ENCODE measurements at places on chromosomes 3 and 15. TPM values are rescaled to one million over a fixed set of nuclear protein-coding genes. Genes with fewer than 3 reads are reported as not detected.

The CCR8 gene
- not detected for polyA plus RNA-seq

The GRK7 gene
- 0.03 TPM for polyA plus RNA-seq

DNA sequence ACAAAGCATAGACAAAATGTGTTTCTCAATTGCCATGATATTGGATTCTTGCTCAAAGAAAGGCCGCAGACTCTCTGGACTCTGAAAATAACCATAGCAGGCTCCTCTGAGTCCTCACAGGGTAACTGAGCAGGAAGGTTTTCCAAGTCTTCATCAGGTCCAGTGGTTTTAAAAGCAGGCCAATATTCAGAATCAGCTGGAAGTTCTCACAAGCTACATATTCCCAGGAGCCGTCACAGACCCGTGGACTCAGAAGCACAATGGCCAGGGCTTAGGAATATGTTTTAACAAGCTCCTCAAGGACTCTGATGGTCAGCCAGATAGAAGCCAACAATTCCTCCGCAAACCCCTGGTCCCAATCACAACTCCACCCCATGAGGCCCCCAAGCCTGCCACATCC lies 256.1 kb upstream of the ADAMTS9 start:
- no peak for DNase-seq

- peak; percentile 47 for DNase-seq
These were observed 55.5 kb upstream of the MRPS22 start for GRCh38 chr3:139288266-139288821.

DNA sequence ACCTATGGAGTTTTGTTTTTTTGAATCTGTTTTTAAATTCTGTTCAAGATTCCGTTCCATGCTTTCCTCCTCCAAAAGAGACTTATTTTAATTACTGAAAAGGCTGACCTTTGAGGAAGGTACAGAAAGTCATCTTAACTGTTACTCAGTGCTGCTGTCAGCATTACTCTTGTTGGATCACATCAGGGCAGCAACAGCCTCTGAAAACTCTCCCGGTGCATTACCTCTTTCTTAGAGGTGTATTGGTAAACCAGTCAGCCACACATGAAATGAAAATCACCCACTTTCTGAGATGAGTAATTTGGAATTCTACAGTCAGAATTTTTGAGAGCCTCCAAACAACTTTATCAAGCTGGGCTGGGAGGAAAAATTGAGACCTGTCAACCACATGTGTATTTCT lies 88.5 kb upstream of the LIMD1 start:
- no peak for DNase-seq

DNA sequence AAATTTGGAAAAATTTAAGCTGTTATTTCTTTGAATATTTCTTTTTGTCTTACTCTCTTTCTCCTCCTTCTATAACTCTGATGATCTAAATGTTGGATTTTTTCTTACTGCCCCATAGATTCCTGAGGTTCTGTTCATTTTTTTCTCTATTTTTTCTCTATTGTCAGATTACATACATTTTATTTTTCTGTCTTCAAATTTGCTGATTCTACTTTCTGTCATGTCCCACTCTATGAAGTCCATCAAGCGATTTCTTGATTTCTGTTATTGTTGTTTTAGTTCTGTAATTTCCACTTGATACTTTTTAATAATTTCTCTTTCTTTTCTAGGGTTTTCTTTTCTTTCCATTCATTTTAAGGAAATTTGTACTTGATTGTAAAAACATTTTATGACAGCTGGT lies 83.7 kb upstream of the THRB start:
- no peak for DNase-seq

- DNase-seq: no peak
These were observed 8.4 kb upstream of the PLA2G4D start for GRCh38 chr15:42102646-42103235.

The GOLGA8T gene
- 0.06 TPM for polyA plus RNA-seq

DNA sequence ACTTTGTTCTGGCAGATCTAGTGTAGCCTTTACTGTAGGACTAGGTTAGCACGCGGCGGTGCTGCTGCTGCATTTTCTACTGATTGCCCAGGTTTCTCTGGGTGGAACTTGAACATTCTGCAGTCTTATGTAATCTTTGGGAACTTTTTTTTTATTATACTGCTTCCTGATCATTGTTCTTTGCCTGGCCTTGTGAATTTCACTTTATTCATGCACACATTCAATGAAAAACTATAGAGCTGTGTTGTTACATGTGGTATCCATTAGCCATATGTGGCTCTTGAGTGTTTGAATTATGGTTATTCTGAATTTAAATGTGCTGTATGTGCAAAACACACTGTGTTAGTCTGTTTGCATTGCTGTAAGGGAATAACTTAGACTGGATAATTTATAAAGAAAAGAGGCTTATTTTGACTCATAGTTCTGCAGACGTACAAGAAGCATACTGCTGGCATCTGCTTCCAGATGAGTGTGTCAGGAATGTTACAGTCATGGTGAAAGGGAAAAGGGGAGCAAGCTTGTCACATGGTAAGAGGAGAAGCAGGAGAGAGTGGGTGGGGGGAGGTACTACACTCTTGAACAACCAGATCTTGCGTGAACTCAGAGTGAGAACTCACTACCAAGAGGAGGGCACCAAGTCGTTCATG lies 26.5 kb downstream of the MEF2A start:
- DNase-seq: no peak

- DNase-seq: no peak
These were observed 55.6 kb upstream of the SKOR1 start for GRCh38 chr15:67769497-67770357.

- DNase-seq: no peak
These were observed 5.8 kb upstream of the SLC6A20 start for GRCh38 chr3:45802146-45802545.

DNA sequence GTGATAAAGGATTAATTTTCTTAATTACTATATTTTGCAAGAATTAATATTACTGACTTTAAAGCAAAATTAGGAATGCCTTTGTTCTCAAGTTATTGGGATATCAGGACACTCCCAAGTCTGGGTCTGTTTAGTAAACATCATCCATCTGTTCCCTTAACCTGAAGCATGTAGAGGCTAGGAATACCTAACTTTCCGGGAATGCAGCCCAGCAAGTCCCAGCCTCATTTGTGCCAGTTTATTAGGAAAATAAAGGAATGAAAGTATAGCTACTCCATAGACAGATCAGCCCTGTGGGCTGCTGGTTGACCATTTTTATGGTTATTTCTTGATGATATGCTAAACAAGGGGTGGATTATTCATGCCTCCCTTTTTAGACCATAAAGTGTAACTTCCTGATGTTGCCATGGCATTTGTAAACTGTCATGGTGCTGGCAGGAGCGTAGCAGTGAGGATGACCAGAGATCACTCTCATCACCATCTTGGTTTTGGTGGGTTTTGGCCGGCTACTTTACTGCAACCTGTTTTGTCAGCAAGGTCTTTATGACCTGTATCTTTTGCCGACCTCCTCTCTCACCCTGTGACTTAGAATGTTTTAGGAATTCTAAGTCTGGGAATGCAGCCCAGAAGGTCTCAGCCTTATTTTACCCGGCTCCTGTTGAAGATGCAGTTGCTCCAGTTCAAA lies 540.2 kb downstream of the NAALADL2 start:
- no peak for DNase-seq

The C3orf52 gene
- polyA plus RNA-seq: 5.4 TPM

The GANC gene
- 6.8 TPM for polyA plus RNA-seq

The ADAMTS9 gene
- 4.1 TPM for polyA plus RNA-seq

The LRRC15 gene
- polyA plus RNA-seq: 0.02 TPM

DNA sequence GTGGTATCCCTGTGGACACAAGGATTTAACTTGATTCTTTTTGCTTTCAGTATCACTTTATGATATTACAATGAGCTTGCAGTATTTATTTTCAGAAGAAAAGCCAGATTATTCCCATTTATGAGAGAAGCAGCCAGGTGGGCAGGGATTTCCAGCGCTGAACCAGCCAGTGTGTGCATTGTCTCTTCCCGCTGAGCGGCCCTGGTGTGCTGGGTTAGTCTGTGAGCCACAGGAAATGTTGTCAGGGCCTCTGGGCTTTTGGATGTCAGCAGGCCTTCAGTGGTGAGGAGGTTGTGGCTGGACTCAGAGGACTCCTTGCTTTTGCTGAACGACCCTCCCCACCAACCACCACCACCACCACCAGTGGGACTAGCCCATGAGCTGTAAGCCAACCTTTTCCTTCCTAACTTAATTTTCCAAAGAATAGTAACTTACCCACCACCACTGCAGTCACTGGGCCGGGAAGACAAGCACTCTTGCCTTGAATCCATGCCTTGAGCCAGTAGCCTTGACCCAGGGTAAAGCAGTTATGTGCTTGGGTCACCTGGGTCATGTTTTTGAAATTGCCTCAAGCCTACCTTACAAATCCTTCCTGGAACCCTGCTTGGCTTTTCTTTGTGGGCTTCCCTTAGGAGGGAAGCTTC lies 33.1 kb downstream of the FLNB start:
- no peak for DNase-seq

The ZNF662 gene
- 0.44 TPM for polyA plus RNA-seq

DNA sequence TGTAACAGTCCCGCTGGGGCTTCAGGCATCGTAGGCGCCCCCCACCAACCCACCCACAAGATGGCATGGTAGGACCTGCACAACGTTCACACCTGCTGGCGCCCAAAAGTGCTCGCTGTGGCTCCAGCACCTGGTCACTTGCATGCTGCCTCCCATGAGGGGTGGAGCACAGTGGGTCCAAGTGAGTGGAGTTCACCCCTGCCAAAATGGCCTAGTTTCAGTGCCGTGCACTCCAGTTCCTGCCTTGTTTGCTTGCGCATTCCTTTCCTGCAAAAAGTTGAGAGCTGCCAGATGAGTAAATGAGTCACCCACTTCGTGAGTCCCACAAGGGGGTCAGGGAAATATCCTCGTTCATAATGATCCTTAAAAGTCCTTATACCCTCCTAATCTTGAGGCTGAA lies 788.7 kb upstream of the DPPA4 start:
- no peak for DNase-seq

DNA sequence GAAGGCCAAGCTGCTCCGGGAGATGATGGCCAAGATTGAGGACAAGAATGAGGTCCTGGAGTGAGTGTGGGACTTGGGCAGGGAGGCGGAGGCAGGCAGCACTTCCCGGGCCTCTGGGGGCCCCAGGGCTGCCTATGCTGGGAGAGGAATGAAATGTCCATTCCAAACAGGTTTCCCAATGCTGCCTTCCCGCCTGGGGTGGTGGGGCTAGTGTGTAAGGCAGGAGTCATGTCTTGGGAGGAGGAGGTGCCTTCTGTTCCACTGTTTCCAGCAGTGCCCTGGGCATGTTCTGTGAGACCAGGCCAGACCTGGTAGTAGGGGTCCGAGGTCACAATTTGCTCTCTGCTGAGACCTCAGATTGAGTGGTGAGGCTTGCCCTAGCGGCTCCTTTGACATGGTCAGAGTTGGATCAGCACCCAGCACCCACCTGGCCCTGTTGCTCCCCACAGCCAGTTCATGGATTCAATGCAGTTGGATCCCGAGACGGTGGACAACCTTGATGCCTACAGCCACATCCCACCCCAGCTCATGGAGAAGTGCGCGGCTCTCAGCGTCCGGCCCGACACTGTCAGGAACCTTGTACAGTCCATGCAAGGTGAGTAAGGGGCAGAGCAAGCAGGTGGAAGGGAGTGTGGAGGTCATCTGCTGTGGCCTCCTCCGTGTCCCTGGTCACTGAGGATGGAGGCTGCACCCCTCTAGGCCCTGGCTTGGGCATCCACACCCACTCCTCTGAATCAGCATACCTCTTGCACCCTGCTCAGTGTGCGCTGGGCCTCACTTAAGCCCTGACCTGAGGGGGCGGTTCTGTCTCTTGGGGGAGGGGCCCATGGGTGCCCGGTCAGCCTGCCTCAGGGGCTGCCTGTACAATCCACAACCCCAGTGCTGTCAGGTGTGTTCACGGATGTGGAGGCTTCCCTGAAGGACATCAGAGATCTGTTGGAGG lies 27.3 kb downstream of the PTPN23 start:
- DNase-seq: no peak

- peak; percentile 30 for DNase-seq
These were observed 25.2 kb downstream of the OXNAD1 start for GRCh38 chr3:16290007-16290826.

The TTC23 gene
- 0.79 TPM for polyA plus RNA-seq

- DNase-seq: peak; percentile 30
These were observed 187.6 kb downstream of the NLGN1 start for GRCh38 chr3:173584838-173585831.

GRCh38 chr3:15536856-15537255 lies 15.3 kb upstream of the COLQ start:
- no peak for DNase-seq

DNA sequence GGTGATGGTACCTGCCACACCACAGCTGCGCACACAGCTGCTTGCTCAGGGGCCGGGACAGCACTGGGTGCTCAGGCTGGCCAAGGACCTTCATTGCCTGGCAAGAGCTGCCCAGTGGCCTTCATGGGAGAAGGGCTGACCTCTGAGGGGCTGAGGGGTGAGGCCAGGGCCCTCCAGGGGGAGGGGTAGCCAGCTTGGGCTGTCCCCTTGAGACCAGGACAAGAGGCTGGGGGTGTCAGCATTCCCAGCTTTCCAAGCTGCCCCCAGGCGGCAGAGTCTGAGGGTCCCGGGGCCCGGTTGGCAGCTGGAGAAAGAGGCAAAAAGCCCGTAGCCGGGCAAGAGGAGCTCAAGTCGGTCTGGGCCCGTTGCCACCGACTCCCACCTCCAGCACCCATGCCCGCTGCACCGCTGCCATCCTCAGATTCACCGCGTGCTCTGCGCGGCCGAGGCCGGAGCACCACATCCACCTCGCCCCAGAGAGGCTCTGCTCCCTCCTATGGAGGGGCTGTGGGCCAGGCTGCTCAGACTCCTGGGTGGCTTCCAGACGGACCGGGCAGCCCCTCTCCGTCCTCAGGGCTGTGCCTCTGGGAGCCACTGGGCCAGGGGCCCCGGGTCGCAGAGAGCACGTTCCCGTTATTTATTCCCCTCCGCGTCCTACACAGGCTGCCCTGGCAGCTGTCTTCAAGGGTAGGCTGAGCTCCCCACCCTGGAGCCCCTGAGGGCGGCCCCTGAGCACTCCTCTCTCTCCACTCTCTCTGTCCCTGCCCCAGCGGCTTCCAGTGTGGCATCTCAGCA lies 51.5 kb downstream of the PLXNA1 start:
- DNase-seq: no peak

DNA sequence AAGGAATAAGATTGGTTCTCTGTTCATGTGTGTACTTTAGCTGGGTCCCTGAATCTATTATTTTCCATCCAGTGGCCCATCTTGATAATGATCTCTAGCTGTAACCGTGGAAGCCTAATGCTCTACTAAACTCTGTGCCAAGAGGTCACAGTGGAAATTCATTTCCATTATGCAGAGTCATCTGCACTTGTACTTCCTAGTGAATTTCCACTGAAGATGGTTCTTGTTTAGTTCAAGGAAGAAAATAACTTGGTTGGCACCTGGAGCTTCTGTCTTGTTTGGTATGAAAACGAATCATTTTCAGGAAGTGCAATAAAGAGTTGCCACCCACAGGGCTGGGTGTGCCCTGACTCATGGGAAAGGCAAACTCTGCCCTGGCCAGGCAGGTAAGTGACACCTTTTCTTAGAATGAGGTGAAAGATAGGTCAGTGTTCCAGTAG lies 10.3 kb downstream of the LPP start:
- DNase-seq: no peak

DNA sequence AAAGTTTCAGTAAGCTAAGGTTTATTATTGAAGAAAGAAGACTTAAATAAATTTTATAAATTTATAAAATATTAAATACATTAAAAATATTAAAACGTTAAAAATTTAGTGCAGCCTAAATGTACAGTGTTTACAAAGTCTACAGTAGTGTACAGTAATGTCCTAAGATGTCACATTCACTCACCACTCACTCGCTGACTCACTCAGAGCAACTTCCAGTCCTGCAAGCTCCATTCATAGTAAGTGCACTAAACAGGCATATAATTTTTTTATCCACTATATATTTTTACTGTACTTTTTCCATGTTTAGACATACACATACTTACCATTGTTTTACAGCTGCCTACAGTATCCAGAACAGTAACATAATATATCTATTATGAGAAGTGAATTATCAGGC lies 51.5 kb downstream of the TJP1 start:
- DNase-seq: no peak

Data from SK-N-SH (cell line).